H54 (cell line): ENCODE measurements at places on chromosomes 1 and 21.
A peak's percentile ranks its signal among the peaks of the same experiment; 100 is the strongest.

DNA sequence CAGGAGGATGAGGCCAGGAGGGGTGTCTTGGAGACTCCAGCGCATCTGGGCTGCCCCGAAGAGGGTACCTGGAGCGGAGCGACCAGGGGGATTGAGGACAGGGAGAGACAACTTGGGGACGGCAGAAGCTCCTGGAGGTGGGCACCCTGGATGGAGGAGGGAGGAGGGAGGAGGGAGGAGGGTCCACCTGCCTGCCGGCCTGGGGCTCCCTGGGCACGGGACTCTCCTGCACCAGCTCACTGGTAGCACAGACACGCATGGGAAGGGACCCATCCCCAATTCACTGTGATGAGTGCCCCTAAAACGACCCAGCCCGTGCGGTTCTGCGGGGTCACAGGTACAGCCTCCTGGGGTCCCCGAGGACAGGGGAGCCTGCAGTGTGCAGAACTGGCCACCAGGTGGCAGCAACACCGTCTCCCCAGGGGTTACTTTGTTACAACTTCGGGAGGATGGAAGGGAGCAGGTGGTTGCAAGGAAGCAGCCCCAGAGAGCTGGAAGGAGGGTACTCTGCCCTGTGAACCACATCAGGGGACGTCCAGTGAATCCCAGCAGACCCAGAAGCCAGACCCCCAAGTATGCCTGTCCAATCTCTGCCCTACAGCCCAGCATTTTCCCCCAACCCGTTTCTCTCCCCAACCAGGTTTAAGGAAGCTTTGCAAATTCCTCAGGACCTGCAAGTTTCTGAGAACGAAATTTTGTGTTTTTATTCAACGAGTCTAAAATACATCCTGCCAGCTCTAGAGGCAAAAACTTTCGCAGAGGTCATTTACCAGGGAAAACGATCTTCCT is 482.4 kb downstream of the NPHP4 start:
- peak; percentile 61 for DNase-seq

GRCh38 chr1:111733183-111733991 is 5.8 kb downstream of the INKA2 start:
- DNase-seq = peak; percentile 75

DNA sequence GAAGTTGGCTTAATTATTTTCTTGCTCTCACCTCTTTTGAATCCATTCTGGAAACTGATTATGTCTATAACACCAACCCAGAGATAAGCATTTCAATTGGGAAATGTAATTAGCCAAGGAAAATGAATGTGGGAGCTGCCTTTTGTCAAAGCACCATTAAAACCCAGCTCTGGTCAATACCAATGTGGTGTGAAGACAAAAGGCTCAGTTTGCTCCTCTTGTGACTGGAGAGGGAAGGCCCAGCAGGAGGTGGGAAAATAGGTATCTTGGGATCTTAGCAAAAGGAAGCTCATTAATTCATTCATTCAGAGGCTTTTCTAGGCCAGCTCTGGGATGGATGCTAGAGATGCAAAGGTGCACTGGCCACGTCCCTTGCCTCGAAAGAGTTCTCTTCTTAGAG is 75.0 kb upstream of the SELENON start:
- no peak for DNase-seq

- no peak for DNase-seq
Observed at GRCh38 chr21:15686506-15686905, 43.3 kb upstream of the USP25 start.
